ENCODE measurements at places on chromosomes 11 and 22.

GRCh38 chr11:5196731-5197130, 3.8 kb downstream of the OR51V1 start:
- no peak for DNase-seq

DNA sequence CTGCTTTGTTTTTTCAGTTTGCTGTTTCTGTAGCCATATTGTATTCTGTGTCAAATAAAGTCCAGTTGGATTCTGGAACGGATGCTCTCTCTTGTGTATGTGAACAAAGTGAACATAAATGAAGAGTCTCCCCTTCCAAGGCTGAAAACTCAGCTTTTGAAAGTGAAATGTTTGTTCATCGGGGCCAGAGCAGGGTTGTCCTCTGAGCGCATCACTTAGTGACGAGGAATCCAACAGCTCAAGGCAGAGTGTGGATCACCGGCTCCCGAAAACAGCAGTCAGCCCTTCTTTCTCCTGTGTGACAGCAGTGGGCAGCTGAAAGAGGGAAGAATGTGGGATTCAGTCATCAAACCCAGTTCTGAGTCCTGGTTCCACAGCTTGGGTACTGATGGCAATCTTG, 21.4 kb downstream of the RBX1 start:
- no peak for DNase-seq

DNA sequence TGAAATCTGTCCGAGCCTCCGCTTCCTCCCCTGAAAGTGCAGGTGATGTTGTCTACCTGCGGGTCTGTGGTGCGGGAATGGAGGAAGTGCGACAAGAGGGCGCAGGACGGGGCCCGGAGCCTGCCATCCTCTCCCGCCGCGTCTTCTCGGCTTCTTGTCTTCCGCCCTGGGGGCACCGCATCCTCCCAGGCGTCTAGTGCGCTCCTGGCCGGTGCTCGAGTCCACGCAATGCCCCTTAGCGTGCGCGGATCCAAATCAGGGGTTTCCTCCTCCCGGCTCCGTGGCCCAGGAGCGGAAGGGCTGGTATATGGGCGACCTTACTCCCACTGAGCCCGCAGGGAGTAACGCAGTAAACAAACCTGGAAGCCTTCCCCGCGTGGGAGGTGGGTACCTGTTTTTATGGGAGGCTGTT, 405 bp downstream of the SFI1 start:
- no peak for DNase-seq

DNA sequence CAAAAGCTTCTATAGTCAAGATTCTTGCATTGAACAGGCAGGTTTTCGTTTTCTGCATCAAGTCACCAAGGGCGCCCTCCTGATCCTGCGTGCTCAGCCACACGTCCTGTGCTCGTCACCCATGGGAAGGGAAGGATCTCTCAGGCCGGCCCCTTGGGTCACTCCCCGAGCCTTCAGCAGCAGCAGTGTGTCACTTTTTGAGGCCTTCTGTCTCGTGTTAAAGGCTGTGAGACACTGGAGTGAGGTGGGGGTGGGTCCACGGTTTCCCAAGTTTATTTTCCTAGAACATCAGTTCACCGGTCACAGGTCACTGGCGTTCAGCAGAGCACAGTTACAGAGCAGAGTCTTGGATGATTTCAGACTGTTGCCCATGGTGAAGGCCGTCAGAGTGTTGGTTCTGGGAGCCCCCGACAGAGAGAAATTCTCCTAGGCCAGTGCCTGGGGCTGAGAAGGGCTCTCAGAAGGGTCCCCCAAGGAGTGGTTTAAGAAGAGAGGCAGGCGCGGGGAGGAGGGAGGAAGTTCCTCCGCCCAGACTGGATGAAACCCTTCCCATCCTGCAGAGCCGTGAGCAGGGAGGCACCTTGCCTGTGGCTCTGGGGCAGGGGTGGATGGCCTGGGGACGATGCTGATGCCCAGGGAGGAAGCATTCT, 13.5 kb upstream of the ADORA2A start:
- no peak for DNase-seq

DNA sequence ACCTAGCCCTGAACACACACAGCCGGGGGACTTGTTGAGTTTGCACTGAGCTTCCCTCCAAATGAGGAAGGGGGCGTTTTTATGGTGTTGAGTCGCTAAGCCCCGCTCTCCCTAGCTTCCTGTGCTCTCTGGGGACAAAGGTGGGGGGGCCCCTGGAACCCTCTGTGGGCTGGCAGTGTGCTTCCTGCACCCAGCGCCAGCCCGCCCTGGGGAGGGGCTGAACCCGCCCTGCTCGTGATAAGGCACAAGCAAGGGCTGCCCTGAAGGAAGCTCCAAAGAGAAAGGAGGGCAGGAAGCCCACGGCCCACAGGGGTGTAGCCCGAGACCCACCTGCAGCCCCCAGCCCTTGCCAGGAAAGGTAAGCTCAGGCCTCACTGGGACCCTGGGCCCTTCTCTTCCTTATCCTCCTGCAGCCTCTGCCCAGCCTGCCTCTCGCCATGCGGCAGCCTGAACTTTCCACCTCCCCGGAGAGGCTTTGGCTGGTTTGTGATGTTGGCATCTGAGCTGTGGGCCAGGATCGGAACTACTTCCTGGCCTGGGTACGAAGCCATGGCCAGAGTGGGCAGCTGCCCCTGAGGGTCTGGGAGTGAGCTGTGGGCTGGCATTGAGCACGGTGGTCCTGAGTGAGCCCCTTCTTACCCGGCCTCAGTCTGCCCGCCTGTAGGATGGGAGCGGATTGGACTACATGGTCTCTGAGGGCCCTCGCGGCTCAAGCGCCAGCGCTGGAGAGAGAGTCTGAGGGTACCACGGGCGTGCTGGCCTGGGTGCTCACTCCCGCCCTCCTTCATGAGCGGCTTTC, at the start of gene FERMT3:
Gene FERMT3 (plus strand): TSS at position 265 of the 799 bp plus-strand sequence. CDS start 644 bp downstream, outside the sequence.
- DNase-seq: no peak

GRCh38 chr11:115217726-115218311, 286.4 kb downstream of the CADM1 start:
- DNase-seq: no peak

GRCh38 chr11:134652586-134653255, 240.7 kb upstream of the B3GAT1 start:
- DNase-seq: no peak

GRCh38 chr11:126489836-126490660, 134.6 kb downstream of the ST3GAL4 start:
- DNase-seq: no peak

DNA sequence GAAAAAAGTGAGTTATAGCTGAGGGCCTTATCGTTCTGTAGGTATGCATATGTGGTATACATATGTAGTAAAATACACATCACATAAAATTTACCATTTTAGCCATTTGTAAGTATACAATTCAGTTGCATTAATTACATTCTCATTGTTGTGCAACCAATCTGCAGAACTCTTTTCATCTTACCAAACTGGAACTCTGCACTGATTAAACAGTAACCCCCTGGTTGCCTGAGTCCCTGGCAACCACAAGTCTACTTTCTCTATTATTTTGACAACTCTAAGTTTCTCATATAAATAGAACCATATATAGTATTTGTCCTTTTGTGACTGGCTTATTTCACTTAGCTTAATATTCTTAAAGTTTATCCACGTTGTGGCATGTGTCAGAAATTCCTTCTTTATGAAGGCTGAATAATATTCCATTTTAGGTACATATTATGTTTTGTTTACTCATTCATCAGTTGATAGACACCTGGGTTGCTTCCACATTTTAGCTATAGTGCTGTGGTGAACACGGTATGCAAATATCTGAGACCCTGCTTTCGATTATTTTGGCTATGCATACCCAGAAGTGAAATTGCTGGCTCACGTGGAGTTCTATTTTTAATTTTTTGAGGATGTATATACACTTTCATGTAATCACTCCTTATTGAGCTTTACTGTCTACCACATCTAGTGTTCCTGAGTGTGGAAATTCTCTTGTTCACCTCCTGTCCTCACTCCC, 1.6 kb upstream of the DDX10 start:
- no peak for DNase-seq

GRCh38 chr11:98056945-98057344, 963.8 kb upstream of the CNTN5 start:
- DNase-seq: no peak

DNA sequence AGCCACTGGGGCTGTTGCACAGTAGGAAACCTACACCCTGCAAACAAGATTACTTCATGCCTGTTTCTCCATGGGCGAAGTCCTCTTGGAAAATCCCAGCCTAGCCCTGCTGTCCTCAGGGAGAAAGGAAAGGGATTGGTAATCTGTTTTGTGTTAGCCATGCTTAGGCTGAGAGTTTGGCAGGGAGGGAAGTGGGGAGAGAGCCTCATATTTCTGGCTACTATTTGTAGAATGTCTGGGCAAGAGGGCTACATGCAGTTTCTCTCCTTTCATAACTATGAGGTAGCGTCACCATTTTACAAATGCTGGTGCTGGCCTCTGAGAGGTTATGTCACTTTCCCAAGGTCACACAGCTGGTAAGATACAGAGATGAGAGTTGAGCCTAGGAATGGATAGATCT, 737 bp upstream of the MFRP start:
- DNase-seq: no peak

DNA sequence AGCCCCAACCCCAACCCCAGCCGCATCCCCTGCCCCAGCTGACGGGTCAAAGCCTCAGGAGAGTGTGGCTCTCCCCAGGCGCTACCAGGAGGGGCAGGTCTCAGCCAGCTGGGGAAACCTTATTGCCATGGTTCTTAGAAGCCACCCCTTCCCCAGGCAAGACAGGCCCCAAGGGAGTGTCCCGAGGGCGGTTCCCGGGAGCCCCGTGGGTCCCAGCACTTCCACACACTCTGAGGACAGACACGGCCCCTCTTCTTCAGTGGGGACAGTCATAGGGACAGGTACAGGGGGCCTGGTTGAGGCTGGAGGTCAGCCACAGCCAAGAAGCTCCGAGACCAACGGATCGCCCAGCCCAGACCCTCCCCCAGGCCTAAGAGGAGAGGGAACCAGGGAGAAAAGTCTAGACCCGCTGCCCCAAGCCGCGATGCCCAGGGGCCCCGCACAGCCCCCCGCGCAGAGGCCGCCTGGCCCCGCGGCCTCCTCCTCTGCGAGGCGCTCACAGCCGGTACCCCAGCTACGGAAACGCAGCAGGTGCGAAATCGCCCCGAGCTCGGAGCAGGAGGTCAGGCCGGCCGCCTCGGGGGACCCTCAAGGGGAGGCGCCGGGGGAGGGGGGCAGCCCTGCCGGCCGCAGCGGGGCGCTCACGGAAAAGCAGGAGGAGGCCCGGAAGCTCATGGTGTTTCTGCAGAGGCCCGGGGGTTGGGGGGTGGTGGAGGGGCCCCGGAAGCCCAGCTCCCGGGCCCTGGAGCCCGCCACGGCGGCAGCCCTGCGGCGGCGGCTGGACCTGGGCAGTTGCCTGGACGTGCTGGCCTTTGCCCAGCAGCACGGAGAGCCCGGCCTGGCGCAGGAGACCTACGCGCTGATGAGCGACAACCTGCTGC, 2.6 kb downstream of the KLHDC7B start:
- no peak for DNase-seq

Data from right kidney (tissue), 9 donors.